ENCODE measurements at places on chromosomes 11 and 22.

DNA sequence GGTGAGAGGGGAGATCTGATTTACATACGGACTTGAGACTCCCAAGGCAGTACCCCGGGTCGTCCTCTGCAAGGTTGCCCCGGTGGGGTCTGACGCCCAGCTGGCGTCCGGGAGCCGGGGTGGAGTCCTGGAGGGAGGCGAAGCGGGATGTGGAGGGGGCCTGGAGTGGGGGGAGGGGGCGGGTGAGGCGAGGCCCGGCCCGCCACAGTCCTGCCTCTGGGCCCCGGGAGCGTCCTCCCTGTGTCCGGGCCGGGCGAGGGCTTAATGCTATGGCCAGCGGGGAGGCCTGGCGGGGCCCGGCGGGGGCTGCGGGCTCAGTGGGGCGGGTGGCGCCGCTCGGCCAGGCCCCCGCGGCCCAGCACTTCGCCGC, 2.4 kb upstream of the MYBPC3 start:
- no peak for DNase-seq

GRCh38 chr11:45048313-45048841, 97.7 kb upstream of the TP53I11 start:
- DNase-seq = no peak

GRCh38 chr22:45302751-45303150, 7.0 kb upstream of the FAM118A start:
- DNase-seq = no peak

DNA sequence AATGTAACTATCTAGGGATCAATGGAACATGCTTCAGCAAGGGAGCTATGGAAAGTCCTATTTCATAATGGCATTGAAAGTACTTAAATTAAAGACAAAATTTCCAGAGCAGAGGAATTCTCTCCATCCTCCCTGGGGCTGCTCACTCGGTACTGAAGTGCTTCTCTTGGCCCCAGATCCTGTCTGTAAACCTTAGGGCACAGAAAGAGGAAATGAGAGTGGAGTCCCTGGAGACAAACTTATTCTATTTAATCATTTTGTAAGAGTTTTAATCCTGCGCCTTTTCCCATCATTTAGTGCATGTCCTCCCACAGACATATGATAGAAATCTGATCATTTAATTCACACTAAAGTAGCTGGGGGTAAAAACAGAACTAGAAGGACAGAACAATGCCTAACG, 20.9 kb upstream of the PAMR1 start:
- no peak for DNase-seq

DNA sequence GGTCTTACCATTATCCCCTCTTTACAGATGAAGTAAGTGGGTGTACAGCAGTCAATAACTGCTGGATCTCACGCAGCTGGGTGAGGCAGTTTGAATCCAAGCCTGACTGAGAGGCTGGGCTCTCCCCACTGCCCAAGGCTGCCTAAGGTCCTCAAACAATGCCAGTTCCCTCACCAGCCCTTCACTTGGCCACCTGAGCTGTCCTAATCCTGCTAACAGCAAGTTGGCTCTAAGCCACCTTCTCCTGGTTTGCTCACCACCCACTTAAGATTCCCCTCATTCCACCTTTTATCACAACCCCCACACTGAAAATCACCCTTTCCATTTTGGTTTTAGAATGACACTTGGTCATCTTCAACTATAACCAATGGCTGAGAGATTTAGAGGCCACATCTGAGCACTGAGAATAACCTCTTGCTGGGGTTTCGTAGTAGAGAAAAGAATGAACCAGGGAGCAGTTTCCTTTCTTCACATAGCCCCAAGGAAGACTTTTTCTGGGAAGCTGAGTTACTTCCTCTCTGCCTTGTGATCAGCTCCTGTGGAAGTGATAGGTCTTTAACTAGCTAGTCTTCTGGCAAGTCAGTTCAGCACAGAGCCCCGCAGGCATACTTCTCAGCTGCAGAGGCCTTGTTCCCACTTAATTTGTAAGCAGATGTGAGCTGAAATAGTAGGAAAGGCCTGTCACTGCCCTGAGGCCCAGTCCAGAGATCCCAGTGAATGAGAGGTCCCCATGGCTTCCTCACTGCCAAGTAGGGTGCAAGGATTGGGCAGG, 57.8 kb upstream of the TTC12 start:
- peak; percentile 65 for DNase-seq

- DNase-seq = no peak
Measured at GRCh38 chr11:69001243-69002081, 11.6 kb downstream of the MRGPRF start.

DNA sequence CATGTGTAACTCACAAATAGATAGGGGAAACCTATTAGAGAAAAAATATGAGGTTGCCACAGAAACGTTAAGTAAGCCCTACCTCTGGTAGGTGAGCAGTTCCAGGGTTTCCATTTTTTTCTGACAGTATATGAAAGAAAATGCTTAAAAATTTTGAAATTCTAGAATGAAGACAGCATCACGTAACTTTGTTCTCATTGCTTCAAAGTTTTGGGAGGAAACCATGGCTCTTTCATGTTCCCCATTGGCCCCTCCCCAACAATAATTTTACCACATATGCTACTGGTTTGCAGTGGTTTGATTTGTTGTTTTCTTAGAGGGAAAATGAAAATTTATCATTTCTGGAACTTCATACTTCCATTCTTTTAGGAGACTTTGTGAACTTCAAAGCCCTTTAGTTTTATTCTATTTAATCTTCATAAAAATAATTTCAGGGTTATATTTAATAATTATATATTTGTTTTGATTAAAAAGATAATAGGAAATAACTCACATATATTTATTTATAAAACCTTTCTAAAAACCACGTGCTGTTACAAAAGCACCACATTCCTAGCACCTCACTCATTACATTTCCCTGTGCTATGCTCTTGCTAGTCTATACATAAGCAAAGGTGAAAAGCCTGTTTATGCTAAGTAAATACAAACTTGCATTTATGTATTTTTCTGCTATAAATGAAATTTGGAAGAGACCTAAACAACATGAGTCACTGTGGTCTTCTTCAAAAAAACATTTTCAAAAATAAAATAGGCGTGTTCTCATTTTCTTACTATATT, 113.4 kb downstream of the CASP12 start:
- no peak for DNase-seq

GRCh38 chr11:68528630-68529029, 68.1 kb downstream of the PPP6R3 start:
- DNase-seq = peak; percentile 28

- no peak for DNase-seq
Measured at GRCh38 chr11:47672283-47672730, 29.9 kb upstream of the MTCH2 start.

DNA sequence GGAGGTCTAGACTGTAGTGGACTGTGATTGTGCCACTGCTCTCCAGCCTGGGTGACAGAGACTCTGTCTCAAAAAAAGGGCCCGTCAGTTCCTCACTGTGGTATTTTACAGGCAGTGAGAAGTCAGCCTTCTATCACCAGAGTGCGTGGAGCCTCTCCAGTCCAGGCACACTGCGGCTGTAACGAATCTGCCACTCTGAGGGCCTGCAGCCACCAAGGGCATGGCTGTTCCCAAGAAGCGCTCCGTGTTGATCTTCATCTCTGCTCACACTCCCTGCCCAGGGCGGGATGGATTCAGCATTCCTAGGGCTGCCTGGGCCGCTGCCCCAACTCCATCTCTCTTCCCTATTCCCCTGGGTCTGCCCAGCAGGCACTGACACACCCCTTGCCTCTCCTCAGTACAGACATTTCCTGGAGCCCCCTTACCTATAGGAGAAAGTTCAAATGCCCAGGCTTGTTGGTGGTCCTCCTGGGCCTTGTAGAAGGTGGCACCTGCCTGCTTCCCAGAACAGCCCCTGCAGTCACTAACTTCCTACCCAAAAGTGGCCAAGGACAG, 148.4 kb downstream of the CACNA1I start:
- DNase-seq = no peak

DNA sequence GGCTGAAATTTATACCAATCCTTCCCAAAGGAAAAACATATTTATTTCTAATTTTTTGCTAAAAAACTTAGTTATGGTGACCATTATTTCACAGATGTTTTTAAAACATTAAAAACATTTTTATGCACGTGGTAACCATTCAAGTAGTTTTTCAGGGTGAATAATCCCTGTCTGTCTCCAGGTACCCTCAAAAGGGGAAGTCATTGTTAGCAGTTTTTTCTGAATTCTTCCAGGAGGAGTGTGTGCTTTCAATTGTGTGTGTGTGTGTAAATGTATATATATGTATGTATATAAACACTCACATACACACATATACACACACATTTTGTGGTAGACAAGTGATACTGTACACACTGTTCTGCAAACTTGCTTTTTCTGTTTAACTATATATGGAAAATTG, 43.9 kb downstream of the MIAT start:
- no peak for DNase-seq

DNA sequence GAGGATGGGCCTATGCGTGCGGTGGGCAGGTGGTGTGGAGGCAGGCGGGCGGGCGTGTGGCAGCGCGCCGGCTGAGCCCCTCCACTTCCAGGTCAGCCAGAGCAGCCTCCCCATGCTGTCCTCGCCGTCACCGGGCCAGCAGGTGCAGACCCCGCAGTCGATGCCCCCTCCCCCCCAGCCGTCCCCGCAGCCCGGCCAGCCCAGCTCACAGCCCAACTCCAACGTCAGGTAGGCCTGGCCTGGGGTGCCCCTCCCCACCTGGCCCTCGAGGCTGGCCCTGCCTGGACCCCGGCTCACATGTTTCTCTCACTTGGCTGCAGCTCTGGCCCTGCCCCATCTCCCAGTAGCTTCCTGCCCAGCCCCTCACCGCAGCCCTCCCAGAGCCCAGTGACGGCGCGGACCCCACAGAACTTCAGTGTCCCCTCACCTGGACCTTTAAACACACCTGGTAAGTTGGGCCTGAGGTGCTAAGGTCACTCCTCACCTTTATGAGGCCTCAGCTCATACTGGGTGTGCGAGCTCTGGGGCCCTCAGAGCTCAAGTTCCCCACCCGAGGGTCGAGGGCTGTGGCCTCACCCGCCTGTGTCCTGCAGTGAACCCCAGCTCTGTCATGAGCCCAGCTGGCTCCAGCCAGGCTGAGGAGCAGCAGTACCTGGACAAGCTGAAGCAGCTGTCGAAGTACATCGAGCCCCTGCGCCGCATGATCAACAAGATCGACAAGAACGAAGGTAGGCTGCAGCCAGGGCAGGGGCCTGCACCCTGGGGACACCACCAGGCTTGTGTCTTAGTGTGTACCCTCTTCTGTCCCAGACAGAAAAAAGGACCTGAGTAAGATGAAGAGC, 75.3 kb downstream of the MED15 start:
- no peak for DNase-seq

GRCh38 chr11:27707676-27708075, 7.4 kb upstream of the BDNF start:
- DNase-seq = no peak

- DNase-seq = no peak
Measured at GRCh38 chr11:122673701-122674100, 18.2 kb downstream of the UBASH3B start.

DNA sequence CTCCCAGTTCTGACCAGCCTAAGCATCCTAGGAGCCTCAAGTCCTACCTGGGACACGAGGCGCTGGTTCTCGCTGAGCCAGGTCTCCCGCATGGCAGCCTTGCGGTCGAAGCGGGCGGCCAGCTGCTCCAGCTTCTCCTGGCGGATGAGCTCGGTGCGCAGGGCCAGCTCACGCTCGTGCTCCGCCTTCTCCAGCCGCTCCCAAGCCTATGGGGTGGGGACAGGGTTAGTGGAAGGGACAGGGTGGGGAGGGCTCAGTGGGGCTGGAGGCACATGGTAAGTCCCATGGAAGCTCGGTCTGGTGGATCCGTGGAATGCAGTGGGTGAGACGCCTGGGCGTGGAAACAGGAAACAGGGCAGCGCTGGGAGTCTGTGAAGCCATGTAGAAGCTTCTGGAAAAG, 20.9 kb downstream of the SPTBN2 start:
- no peak for DNase-seq

DNA sequence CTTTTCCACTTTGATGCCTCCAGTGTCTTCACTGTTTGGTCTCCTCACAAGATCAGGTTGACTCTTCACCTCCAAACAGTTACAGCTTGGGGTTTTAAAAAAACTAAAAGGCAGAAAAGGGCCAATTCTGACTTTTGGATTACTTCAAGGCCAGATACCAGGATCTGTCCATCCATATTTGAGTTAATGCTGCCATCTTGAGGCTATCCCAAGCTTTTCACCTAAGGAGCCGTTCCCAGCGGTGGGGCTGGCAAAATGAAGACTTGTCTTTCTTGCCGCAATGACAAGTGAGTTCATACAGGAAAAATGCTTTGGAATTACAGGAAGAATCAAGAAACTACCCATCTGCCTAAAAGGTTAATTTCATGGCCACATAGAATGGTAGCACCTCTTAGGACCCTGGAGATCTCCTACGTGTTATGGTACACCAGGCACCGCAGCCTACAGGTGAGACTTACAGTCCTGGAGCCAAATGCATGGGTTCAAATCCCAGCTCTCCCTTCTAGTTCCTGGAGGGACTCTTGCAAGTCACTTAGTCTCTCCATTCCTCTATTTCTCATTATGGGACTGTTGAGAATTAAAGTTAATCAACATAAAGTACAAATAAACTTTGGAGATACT, 6.0 kb upstream of the OR5B21 start:
- DNase-seq = peak; percentile 10

DNA sequence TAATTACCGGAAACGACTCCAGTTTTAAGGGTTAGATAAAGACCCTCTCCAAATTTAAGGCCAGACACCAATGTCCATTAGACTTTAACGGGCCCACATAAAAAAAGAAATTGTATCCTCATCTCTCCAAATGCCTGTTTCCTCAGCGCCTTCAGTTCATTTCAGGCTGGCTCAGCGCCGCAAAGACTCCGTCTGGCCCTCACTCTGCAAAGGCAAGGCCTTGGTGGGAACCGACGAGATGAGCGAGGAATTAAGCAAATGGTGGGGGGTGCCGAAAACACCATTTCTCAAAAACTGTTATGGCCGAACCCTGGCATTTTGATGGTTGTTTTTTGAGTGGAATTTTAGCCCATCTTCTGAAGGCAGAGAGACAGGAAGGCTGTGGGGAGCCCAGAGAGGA, 15.7 kb downstream of the MN1 start:
- DNase-seq = no peak

DNA sequence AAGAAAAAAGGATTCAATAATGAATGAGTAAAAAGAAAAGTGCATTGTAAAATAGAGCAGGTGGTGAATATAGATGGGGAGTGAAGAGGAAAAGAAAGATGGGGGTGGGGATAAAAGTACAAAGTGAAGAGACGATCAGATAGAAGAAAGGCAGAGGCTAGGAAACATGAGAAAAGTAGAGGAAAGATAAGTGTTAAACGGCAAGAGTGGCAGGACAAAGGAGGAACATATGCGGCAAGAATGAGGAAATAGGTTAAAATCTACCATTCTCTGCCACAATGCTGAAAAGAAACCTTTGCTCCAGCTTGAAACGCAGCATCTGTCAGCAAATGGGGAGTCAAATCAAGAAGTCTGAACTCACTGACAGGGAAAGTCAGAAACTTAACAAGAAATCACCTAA, 6.8 kb downstream of the FUT4 start:
- DNase-seq = no peak

GRCh38 chr11:114273071-114273470, 23.1 kb upstream of the NNMT start:
- no peak for DNase-seq

GRCh38 chr22:43642319-43643206, 169.5 kb downstream of the EFCAB6 start:
- no peak for DNase-seq

GRCh38 chr11:128498721-128499245, 88.6 kb downstream of the ETS1 start:
- DNase-seq = no peak

- DNase-seq = no peak
Measured at GRCh38 chr11:113286509-113287497, 27.6 kb upstream of the TTC12 start.

GRCh38 chr11:93686812-93687211, 25.3 kb downstream of the CEP295 start:
- DNase-seq = no peak

Measured in NCI-H2029 (cell line).